ENCODE measurements at places on chromosomes 1 and 21. TPM values are rescaled to one million over a fixed set of nuclear protein-coding genes. Genes with fewer than 3 reads are reported as not detected.
A peak's percentile ranks its signal among the peaks of the same experiment; 100 is the strongest.

GRCh38 chr1:155648207-155649147 is 38.5 kb downstream of the MSTO1 start:
- DNase-seq = peak; percentile 93

DNA sequence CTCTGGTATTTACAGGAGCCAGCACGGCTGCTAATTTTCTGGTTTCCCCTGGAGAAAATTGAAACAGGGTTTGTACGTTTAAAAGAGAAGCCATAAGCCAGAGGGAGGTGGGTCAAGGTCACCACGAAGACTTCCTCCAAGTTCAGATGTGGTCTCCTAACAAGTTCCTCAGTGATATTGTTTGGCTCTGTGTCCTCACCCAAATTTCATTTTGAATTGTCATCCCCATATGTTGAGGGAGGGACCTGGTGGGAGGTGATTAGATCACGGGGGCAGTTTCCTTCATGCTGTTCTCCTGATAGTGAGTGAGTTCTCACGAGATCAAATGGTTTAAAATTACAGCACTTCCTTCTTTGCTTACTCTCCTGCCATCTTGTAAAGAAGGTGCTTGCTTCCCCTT is 295.4 kb upstream of the DAB1 start:
- no peak for DNase-seq

DNA sequence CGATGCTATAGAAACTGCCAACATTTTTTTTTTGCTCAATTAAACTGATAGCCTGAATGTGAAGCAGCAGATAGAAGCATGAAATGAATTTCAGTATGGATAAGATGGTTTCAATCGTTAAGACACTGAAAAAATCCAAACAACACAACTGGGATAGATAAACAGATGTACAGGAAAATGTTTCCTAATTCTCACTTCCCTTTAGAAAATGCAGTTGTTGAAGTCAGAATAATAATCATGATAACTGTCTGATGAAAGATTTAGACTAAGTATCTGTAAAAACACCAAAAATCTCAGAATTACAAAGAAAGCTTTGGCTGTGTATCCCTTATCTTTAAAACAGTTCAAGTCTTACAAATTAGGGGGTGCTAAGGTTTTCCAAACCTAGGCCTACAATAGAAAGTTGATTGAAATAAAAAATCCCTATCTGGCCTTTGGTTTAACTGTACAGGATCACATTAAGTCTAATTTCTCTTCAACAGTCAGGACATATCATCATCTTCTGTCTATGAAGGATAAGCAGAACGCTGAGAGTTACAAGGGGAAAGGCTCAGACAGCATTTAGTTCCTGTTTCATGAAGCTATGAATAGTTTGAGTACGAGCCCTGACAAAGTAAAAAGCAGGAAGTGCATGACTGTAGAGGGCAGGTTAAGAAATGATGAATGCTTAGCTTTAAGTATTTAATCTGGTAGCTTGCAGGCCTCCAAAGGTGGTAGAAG is 203.2 kb downstream of the APP start:
- DNase-seq = peak; percentile 36

DNA sequence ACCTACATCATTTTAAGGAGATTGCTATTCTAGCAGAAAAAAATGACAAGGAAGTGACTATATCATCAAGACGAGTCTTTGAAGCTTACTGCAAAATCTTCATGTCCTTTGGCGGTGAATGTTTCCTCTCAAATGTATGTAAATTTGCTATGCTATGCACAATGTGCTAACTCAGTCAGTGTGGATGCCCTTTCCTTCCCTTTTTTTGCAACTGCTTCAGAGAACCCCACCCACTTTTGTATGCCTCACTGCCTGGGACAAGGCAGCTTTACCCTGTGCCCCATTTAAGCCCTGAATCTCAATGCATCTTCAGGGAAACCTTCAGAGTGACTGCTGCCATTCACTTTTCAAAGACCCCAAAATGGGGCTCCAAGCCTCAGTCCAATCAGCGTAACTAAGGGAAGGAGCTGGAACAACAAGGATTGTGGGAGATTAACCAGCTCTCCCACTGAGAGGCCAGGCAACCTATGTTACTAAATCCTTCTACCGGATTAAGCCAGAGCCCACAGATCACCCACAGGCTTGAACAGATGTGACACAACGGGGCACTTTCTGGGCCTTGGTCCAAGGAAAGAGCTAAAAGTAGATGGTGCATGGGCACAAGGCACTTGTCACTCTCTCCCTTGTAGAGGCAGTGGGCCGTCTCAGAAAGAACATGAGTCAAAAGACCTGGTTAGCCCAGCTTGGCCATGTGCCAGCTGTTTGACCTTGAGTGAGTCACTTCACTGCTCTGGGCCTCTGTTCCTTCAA is 154.4 kb downstream of the PLPP3 start:
- peak; percentile 96 for DNase-seq

The KCNE2 gene
- not detected for total RNA-seq

The MTARC2 gene
- 10.8 TPM for total RNA-seq
